SHP77 (cell line): ENCODE measurements at places on chromosomes 4 and X.
A peak's percentile ranks its signal among the peaks of the same experiment; 100 is the strongest.

DNA sequence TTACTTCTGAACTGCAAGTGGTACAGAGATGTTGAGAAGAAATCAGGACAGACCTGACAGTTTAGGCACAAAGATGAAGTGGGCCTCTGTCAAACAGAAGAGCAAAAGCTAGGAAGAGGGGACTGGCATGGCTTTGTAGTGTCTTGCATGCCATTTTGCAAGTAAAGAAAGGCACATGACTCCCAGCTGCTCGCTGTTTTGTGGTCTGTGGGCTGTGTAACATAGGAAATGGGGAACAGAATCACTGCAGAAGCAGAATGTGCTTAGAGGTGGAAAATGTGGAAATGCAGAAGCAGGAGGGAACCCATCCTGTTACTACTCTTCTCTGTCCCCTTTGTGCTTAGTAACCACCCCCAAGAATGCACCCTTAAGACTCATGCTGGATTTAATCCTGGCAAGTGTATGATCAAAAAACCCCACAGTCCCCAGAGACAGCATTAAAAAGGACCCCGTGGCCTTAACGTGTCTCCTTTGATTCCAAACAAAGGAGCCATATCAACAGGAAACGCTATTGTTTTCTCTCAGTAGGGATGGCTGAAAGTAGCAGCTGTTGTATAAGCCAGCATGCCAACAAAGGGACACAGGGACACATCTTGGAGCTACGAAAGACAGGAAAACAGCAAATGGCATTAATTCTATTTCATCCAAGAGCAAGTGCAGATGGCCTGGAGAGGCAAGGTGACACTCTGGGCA lies 177.6 kb upstream of the GLRA2 start:
- no peak for DNase-seq

- no peak for DNase-seq
Observed at GRCh38 chrX:150847088-150847487, 51.4 kb downstream of the CD99L2 start.

DNA sequence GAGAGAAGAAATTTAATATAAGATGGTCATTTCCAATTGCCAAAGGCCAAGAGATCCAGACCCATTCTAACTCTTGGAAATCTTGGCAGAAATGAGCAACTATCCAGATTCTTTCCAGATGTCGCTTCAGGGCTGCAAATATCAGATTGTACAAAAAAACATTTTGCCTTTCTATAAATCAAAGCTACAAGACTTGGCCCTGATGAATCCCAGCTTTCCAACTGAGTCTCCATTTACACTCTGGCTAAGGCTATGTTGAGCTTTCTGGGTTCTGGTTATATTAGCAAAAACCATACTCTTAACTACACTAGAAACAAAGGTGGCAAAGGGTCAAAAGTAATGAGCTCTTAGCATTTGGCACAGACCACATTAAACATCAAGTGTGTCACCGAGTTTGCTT lies 345.8 kb downstream of the OPHN1 start:
- DNase-seq, result no peak

- no peak for DNase-seq
Observed at GRCh38 chr4:5746829-5747737, 36.1 kb downstream of the EVC start.

- peak; percentile 2 for DNase-seq
Observed at GRCh38 chrX:154800478-154801210, 4.6 kb downstream of the MPP1 start.

DNA sequence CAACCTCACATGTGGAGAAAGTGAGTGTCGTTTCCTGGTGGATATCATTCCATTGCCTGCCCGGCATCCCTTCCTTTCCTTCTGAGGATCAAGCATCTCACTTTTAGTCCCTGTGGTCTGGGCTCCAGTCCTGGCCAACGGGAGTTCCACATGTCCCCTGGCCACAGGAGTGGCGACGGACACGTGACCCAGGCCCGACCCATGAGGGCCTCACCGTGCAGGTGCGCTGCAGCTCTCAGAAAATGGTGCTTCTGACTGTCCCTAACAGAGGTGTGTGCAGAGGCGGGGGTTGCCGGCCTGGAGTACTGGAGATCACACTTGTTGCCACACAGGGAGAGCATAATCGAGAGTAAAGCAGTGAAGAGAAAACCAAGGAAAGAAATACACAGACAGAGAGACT lies 476.9 kb upstream of the FRG1 start:
- DNase-seq, result no peak

DNA sequence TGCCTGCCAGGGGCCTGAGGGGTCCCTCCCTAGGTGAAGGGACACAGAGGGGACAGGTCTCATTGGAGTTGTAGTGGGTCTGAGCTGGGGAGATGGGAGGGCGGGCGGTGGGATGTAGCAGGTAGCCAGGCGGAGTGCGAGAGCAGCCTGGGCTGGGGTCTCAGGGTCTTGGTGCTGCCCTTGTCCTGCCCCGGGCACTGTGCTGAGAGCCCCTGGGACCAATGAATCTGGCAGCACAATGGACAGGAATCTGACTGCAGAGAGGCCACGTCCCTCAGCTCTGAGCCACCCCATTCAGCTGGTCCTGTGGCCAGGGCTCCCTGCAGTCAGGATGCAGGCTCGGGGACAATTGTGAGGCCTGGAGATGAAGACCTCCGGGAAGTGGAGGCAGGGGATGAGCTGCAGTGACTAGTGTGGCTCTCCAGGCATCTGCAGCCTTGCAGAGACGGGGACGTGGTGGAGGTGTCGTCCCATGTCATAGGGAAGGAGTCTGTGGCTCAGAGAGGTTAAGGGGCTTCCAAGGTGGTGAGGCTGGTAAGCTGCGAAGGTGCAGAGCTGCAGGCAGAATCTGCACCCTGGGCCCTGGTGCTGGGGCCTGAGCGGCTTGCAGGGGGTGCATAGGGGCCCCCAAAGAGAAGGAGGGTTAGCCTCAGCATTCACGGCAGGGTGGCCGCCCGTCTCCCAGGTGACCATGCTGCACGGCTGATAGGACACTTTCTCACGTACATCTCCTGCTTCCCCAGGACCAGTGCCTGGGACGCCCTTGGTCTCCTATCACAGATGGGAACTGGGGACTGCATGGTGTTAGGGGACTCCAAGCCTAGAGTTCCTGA lies 20.6 kb downstream of the NSG1 start:
- no peak for DNase-seq

- DNase-seq, result no peak
Observed at GRCh38 chr4:156949373-156949814, 22.2 kb downstream of the PDGFC start.

GRCh38 chr4:61918987-61919386 lies 718.9 kb downstream of the ADGRL3 start:
- DNase-seq, result no peak

DNA sequence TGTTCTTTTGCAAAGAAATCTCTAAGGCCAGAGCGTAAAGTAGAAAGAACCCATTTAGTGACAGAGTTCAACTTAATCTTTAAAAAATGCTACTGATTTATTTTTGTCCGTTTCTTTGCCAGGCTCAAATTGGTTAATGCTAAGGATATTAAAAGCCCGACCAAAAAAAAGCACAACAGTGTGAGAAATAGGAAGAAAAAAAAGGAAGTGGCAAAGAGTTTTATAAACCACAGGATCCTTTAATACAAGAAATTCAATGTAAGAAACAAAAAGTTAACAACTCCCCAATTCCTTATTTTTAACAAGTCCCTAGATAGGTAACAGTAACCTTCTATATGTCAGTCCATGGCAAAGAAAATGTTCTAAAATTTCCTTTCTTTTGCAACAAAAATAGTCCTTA lies 480.4 kb downstream of the ACTRT1 start:
- DNase-seq, result no peak

DNA sequence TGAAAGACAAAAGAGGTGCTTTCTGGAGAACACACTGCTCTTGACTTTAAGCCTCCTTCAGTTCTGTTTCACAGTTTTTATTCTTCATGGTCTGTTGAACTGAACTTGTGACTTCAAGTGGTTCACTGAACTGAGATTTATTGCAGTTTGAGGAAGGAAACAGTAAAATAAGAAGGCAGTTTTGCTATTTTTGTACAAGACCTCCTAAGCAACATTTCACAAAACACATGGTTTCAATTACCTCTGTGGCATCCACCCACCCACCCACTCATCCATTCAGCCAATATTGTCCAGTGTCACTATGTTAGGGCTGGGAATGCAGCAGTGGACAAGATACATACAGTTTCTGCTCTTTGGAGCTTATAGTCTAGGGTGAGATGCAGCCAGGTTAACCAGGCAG lies 131.3 kb downstream of the IL1RAPL2 start:
- no peak for DNase-seq

DNA sequence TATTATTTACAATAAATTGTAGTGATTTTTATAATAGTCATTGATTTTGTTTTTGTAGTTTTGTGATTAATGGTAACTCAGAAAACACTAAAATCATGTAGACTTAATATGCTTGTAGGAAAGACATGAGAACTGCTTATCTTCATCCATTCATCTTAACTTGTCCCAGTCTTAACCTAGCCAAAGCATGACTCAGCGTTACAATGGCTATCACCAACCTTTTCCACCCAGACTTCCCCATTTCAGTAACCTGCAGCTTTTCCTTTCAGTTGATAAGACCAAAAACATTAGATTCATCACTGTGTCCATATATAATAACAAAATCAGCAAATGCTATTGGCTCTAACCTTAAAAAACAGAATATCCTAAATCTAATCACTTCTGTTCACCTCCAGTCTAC lies 106.2 kb upstream of the KLF8 start:
- DNase-seq, result no peak

- peak; percentile 12 for DNase-seq
Observed at GRCh38 chr4:186587416-186588018, 32.1 kb upstream of the MTNR1A start.

DNA sequence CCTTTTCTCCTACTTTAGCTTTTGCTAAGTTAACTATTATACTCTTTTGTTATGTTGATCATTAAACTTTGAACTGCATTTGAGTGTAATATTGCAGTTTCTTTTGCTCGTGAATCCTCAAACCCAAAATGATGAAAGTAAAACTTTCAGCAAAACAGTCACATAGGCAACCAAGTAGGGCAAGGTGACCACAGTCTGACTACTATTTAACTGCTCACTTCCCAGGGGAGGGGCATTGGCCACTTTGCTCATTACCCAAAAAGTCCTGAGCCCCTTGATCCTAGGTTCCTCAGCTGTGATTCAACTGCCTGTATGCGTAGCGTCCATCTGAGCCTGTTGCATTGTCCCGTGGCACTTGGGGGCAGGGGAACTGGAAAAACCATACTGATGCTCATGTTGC lies 17.0 kb downstream of the RBMX2 start:
- DNase-seq, result no peak

- DNase-seq, result no peak
Observed at GRCh38 chrX:16992951-16993350, 46.5 kb downstream of the REPS2 start.

- no peak for DNase-seq
Observed at GRCh38 chr4:151641167-151641566, 119.6 kb downstream of the GATB start.

GRCh38 chrX:19627081-19627480 lies 111.8 kb upstream of the MAP3K15 start:
- DNase-seq, result no peak

DNA sequence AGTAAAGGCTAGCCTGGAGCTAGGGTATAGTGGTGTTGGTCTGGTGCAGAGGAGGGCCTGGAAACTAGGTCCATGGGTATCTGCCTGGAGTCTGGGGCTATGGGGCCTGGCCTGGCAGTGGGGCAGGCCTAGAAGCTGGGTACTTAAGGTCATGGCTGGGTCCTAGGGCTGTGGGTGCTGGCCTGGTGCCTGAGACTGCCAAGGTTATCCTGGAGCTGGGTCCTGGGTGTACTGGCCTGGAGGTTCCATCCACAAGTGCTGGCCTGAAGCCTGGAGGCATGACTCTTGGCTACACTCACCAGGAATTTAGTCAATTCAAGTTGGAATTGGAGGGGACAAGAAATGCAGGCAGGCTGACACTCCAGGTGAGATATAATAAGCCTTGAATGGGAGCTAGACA lies 108.4 kb upstream of the ZCCHC13 start:
- no peak for DNase-seq
